ENCODE measurements at places on chromosomes 13 and 19. TPM values are rescaled to one million over a fixed set of nuclear protein-coding genes. Genes with fewer than 3 reads are reported as not detected.

- H3K27me3 ChIP-seq, result no peaks in the 10 kb centered on the region
- peak; percentile 94 for DNase-seq
- H3K4me1 ChIP-seq, result peaks cover 38% of the 10 kb centered on the region
- peaks cover 12% of the 10 kb centered on the region for H3K36me3 ChIP-seq
- no peak overlapping the region for H3K4me3 ChIP-seq
These were observed 3.0 kb downstream of the ABCA7 start for GRCh38 chr19:1042689-1043511.

- H3K27me3 ChIP-seq, result no peaks in the 10 kb centered on the region
- peak overlapping the region; percentile 96 for H3K27ac ChIP-seq
- H3K4me1 ChIP-seq, result peaks cover 38% of the 10 kb centered on the region
- H3K4me3 ChIP-seq, result peak overlapping the region; percentile 26
- DNase-seq, result no peak
- no peaks in the 10 kb centered on the region for H3K36me3 ChIP-seq
These were observed 24.6 kb upstream of the IGSF23 start for GRCh38 chr19:44588771-44589112.

- H3K27ac ChIP-seq, result no peak overlapping the region
- no peak for DNase-seq
- H3K4me1 ChIP-seq, result peaks cover 13% of the 10 kb centered on the region
- H3K4me3 ChIP-seq, result no peak overlapping the region
- peaks cover 8% of the 10 kb centered on the region for H3K36me3 ChIP-seq
- no peaks in the 10 kb centered on the region for H3K27me3 ChIP-seq
These were observed 53.6 kb upstream of the KCTD4 start for GRCh38 chr13:45254396-45254795.

- no peak overlapping the region for H3K4me3 ChIP-seq
- H3K4me1 ChIP-seq, result no peaks in the 10 kb centered on the region
- H3K27ac ChIP-seq, result no peak overlapping the region
- H3K27me3 ChIP-seq, result no peaks in the 10 kb centered on the region
These were observed 257.5 kb downstream of the MZT1 start for GRCh38 chr13:72469906-72470305.

DNA sequence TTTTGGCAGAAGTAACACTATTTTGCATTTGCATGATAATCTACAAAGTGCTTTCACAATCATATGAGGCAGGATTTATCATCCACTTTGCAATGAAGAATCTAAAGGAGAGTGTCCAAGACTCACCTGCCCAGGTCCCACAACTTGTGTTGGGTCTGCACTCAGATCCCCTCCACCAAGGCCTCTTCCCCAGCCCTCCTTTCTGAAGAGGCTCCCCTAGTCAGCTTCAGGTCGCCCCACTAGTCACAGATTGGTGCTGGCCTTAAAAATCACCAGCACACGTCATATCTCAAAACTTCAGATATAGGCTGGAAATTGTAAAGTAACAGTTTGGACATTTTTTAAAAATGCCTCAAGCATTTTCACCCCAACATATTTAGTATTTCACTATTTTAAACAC, 17.5 kb downstream of the ATP7B start:
- no peak overlapping the region for H3K4me3 ChIP-seq
- H3K27ac ChIP-seq, result no peak overlapping the region
- H3K4me1 ChIP-seq, result no peaks in the 10 kb centered on the region
- no peak for DNase-seq
- H3K36me3 ChIP-seq, result no peaks in the 10 kb centered on the region

- peak; percentile 18 for DNase-seq
- H3K27me3 ChIP-seq, result no peaks in the 10 kb centered on the region
- no peak overlapping the region for H3K27ac ChIP-seq
- no peak overlapping the region for H3K4me3 ChIP-seq
These were observed 5.9 kb upstream of the ZNF254 start for GRCh38 chr19:24081056-24081455.

- H3K27ac ChIP-seq, result no peak overlapping the region
- DNase-seq, result no peak
- H3K4me1 ChIP-seq, result no peaks in the 10 kb centered on the region
- no peaks in the 10 kb centered on the region for H3K27me3 ChIP-seq
- peaks cover 32% of the 10 kb centered on the region for H3K36me3 ChIP-seq
- no peak overlapping the region for H3K4me3 ChIP-seq
These were observed 23.3 kb downstream of the N4BP2L2 start for GRCh38 chr13:32515246-32515645.

DNA sequence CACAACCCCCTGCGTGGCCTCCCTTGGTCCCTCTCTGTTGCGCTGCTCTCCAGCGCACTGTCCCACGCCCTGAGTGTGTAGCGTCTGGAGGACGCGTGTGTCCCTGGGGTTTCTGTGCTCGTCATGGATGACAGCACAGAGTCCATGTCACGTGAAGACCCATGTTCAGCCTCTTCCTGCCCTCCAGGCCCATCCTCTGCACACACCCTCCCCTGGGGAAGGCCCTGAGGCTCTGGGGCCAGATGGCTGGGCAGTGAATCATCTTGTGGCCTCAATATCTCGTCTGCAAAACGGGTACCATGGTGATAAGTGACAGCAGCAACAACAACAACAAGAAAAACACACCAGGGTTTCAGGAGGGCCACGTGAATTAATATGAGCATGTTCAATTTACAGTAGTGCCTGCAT, 71.5 kb upstream of the ARHGEF7 start:
- peaks cover 4% of the 10 kb centered on the region for H3K4me1 ChIP-seq
- H3K4me3 ChIP-seq, result no peak overlapping the region
- DNase-seq, result no peak
- H3K27me3 ChIP-seq, result peaks cover 9% of the 10 kb centered on the region
- no peak overlapping the region for H3K27ac ChIP-seq

- H3K27me3 ChIP-seq, result no peaks in the 10 kb centered on the region
- no peak overlapping the region for H3K4me3 ChIP-seq
- H3K27ac ChIP-seq, result no peak overlapping the region
- peaks cover 53% of the 10 kb centered on the region for H3K36me3 ChIP-seq
- no peaks in the 10 kb centered on the region for H3K4me1 ChIP-seq
These were observed 25.4 kb downstream of the ALG5 start for GRCh38 chr13:36973621-36974295.

Gene GNG7
- 0.29 TPM for total RNA-seq

Gene AKT2
- total RNA-seq, result 118 TPM

Gene RASAL3
- total RNA-seq, result under 0.01 TPM

Gene MISP3
- total RNA-seq, result 0.59 TPM

Gene PCDH9
- total RNA-seq, result 2.9 TPM

Gene POSTN
- 1,081 TPM for total RNA-seq

Gene ZNF587B
- total RNA-seq, result 24.2 TPM

Gene C1QTNF9
- not detected for total RNA-seq

Gene CCDC61
- 5.9 TPM for total RNA-seq
